ENCODE measurements at places on chromosomes 6 and 20.

DNA sequence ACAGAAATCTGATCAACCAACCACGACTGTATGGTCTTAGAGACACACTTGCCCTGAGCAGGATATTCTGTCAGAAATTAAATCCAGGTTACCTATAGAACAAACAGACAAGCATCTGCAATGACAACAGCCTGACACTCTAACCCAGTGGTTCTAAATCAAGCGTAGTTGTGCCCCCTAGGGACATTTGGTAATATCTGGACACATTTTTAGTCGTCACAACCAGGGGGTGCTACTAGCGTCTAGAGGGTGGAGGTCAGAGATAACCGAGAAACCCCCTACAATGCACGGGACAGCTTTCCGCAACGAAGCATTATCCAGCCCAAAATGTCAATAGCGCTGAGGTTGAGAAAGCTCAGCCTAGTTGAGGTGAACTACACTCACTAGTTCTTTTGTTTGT lies 32.3 kb downstream of the ID4 start:
- DNase-seq, result no peak

DNA sequence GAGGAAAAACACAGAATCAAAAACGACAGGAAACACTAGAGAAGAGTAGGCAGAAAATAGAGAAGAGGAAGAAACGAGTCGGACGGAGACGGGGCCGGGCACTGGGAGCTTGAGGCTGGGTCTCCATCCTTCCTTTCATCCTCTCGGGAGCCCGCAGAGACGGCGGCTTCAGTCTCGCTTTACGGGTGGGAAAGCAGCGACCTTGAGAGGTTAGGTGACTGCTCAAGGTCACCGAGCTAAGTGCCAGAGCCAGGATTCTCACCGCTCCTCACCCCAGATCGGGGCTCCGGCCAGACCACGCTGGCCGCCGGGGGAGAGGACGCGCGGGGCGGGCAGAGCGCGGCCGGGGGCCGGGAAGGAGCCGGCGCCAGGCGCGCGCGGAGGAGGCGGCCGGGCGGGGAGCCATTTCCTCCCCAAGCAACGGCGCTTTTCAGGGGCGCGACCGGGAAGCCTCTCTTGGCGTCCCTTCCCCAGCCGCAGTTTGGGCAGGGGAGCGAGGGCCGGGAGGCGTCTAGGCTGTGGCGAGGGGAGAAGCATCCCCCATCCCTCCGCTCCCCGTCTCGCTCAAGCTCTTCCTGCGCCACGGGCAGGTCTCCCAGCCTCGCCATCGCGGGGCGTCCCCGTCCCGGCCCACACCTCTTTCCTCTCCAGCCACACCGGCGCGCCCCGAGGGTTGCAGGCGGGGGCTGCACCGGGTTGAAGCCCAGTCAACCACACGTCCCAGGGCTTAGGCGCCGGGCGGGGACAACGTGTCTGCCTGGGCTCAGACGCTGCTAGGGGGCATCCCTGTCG lies 24.1 kb upstream of the MAP3K7 start:
- DNase-seq, result no peak

DNA sequence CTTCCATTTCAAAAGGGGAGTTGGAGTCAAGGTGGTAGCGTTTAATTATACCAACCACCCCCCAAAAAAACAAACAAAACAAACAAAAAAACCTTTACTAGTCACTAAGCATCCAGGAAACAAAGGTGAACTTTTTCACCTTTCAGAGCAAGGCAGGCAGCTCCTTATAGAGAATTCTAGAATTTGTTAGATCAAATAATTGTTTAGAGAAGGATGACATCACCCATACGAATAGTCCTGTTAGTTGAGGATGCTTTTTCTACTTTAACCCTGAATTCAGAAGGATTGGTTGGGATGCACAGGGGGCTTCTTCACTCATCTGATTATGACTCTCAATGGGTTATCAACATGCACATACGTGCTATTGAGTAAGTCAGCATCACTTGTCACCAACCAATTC lies 44.3 kb downstream of the GNAS start:
- no peak for DNase-seq

DNA sequence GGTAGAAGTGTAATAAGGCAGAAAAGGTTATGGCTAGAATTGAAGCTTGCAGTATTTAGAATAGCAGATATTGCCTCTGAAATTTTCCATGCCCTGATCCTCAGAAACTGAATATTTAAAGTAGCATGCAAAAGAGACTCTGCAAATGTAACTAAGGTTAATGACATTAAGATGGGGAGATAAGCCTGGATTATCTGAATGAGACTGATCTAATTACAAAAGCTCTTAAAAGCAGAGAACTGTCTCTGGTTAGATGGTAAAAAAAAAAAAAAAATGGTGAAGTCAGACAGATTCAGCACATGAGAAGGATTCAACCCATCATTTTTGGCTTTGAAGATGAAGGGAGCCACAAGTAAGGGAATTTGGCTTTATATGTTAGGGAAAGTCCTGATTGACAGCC lies 503.7 kb upstream of the IRAK1BP1 start:
- DNase-seq, result no peak

GRCh38 chr6:38417521-38417920 lies 222.2 kb downstream of the BTBD9 start:
- DNase-seq, result no peak

- DNase-seq, result no peak
Measured at GRCh38 chr20:32651537-32651936, 22.2 kb downstream of the C20orf203 start.

DNA sequence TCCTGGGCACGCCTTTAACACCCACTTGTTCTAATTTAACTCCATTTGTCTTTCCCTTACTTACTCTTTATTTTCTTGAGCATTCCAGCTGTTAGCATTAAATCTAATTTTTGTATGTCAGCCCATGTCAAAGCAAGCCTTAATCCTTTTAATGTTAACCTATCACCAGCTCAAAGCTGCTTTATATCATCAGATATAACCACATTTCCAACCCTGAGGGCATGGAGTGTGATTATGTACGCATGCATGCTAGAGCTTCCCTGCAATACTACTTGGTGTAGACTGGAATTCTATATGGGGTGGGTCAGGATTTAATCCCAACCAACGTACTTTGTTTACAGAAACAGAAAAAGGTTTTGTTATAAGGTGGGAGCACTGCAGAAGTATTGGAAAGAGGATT lies 139.4 kb upstream of the HMGN3 start:
- no peak for DNase-seq

DNA sequence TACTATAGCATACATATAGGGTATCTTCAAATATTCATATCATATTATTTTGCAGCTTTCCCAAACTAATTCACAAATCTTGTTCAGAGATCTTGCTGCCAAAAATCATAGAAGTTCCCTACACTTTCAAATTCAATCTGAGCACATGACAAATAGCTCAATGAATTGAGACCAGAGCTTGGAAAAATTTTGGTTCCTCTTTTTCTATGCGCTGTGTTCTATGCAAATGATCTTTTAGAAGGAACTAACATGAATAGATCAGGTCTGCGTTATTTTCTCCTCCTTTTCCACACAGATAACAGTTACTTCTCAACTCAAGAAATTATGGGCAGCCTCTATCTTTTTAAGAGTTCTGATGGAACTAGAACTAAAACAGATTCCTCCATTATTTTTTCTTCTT lies 316.3 kb downstream of the ARHGAP18 start:
- DNase-seq, result no peak

- no peak for DNase-seq
Measured at GRCh38 chr6:146470091-146470770, 73.4 kb upstream of the RAB32 start.

DNA sequence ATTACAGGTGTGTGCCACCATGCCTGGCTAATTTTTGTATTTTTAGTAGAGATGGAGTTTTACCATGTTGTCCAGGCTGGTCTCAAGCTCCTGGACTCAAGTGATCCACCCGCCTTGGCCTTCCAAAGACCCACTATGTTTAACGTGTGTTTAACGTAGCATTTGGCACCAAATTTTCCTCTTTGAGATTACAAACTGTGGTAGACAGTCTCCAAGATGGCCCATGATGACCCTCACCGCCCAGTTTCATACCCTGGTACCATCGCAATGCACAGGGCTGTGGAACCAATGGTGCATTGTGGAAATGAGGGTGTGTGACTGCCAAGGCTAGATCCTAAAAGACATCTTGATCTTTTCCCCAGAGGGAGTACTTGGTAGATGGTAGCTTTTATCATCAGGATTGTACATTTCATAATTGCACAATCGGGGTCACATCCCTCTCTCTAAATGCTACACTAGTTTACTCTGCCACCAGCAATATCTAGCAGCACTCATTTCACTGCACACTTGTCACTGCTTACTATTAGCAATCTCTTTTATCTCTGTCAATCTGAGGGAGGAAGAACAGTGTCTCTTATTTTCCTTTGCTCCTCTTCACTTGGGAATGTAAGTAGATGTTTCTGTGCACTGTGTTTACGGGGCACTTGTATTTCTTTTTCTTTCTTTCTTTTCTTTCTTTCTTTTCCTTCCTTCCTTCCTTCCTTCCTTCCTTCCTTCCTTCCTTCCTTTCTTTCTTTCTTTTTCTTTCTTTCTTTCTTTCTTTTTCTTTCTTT lies 96.9 kb downstream of the NOL4L start:
- no peak for DNase-seq

- no peak for DNase-seq
Measured at GRCh38 chr6:55868771-55869479, 6.5 kb downstream of the BMP5 start.

DNA sequence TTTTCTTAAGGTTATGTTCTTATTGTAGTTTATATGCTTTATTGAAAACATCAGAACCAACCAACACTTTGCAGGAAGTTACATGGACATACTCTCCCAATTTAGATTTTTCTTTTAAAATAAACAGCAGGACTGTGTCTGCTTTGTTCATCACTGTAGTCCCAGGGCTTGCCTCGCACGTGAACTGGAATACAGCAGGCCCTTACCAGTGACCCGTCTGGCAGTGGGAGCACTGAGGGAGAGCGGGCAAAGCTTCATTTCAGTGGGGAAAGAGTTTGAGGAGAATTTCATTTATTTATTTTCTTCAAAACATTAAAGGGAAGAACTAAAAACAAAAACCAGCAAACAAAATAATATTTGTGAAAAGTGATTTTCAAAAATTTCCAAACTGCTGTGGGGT lies 230.8 kb downstream of the PAX1 start:
- DNase-seq, result no peak

DNA sequence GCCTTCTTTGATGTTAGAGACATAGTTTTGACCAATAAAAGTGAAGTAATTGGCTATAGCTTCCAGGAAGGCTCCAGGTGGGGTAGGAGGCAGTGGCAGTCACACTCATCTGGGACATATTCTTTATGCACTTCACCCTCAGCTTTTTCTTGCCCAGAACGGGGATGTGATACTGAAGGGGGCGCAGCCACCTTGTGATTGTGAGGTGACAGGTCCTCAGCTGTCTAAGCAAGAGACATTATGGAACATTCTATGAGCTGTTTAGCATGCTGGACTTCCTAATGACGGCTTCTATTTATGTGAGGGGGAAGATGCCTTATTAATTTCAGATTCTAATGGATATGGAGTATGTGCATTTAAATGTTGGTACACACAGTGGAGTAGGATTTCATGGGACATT lies 151.3 kb upstream of the ZFP64 start:
- no peak for DNase-seq

GRCh38 chr6:156351346-156351966 lies 425.7 kb upstream of the ARID1B start:
- no peak for DNase-seq

DNA sequence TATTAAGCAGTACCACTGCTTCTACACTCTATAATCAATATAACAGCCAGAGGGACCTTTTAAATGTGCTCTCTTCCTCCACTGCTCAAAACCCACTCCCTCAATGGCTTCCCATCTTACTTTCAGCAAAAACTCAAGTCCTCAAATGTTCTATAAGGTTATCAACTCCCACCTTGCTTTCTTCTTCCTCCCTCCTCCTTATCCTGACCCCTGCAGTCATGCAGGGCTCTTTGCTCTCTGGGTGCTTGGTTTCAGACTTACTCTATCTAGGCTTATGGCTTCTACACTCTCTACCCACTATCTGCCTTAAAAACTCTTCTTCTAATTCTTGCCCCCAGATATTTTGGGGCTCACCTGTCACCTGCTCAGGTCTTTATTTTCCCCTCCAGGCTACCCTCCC lies 5.3 kb downstream of the ARHGAP18 start:
- DNase-seq, result peak; percentile 23

GRCh38 chr6:35247642-35248231 lies 11.8 kb upstream of the ZNF76 start:
- DNase-seq, result no peak

- DNase-seq, result no peak
Measured at GRCh38 chr20:15163632-15164031, 826.2 kb upstream of the FLRT3 start.

DNA sequence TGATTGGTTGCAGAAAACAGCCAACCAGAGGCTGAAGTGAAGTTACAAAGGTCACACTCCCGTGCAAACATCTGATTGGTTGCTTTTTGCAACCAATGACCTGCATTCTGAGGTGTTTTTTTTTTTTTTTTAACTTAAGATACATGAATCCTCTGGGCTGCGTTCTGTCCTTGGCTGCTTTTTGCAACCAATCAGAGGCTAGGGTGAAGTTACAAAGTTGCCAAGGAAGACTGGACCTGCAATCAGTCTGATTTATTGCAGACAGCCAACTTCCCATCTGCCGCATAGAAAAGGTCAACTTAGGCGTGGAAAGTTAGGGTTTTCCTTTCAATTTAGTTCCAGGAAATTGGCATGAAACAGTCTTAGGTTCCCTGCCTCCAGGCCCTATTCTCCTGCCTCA lies 292.9 kb downstream of the PLCB1 start:
- no peak for DNase-seq

GRCh38 chr6:29748391-29749307 lies 25.4 kb downstream of the HLA-F start:
- peak; percentile 87 for DNase-seq

DNA sequence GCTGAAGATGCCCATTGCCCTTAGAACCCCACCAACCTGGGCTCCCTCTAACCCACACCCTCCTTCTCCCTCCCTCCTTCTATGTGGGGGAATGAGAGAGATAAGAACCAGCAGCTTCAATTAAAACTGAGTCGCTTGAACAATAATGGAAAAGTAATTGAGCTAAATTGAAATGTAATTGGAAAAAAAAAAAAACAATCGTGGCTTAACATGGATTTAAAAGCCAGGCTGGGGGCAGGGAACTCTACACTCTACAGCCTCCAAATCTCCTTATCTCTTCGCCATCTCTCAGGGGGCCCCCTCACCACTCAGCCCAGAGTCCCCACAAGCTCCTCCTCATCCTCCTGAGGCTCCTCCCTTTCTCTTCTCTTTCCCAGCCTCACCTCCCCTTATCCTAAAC lies 83.2 kb downstream of the MDGA1 start:
- DNase-seq, result no peak

DNA sequence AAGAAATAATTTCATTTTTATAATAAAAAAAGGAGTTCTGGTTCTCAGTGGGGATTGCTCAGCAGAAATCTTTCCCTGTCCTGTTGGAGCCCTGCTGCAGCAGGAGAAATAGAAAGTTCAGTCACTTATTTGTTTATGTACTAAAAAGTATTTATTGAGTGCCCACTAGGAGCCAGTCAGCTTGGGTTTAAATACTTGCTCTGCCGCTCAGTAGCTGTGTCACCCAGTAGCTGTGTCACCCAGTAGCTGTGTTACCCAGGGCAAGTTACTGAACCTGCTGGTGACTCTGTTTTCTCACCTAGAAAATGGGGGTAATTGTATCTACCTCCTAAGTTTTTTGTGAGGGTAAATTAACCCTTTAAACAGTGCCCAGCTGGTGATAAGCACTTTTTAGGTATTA lies 32.9 kb downstream of the FOXF2 start:
- DNase-seq, result no peak

GRCh38 chr6:73314577-73315492 lies 39.2 kb downstream of the DPPA5 start:
- no peak for DNase-seq

All from hematopoietic multipotent progenitor cell treated with erythropoietin and hydrocortisone succinate and interleukin-3 and kit ligand, for 15 days (in vitro differentiated cells).